ENCODE measurements at places on chromosomes 1 and 21.

- DNase-seq: peak; percentile 44
Measured at GRCh38 chr1:178310685-178311105, 186.1 kb downstream of the CLEC20A start.

- DNase-seq: no peak
Measured at GRCh38 chr1:48190881-48191280, 31.6 kb upstream of the SLC5A9 start.

DNA sequence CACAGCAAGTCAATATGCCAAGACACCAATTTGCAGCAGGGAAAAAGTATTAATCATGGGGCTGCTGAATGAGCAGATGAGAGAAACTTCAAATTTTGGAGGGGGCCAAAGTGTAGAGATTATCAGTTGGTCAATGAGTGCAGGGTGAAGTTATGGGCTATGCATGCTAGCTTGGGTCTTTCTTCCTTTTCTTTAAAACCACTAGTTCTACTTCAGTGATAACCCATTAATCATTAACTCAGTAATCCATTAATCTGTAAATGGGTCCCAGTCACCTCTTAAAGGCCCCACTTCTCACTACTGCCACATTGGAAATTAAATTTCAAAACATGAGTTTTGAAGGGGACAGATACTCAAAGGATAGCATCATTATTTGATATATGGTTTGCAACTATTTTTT, 688.6 kb upstream of the ADGRL4 start:
- DNase-seq: no peak

DNA sequence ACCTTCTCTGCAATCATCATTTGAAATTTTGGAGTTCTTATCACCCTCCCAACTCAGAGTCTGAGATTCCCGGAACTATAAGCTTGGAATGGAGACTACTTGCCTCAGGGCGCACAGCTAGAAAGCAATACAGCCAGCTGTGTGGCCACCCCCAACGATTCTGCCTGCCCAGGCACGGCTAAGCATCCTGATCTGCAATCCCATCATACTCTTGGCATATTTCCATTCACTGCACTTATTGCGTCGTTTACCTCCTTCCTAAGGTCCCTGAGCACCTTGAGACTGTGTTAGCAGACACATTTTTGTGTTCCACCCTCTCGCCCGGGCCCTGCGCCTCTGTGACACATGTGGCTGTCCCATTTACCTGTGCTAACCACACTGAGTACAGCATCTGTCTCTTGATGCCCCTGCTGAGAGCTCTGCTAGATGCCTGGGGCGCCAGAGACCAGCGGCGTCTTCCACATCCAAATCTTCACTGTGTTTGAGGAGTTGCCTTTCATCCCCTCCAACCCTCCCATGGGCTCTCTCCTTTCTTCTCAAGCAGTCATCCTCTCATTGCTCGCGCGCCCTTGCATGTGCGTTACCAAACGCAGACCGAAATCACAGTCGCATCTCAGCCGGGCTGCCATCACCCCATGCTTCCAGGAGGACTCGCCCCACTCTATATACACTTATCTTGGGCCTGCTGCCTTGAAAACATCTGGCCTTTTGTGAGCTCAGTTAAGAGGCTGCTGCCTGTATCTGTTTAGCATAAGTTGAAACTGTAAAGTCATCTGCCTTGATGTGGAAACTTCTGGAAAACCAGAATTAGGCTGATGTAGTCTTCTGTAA, 3.5 kb upstream of the CLDN19 start:
- no peak for DNase-seq

DNA sequence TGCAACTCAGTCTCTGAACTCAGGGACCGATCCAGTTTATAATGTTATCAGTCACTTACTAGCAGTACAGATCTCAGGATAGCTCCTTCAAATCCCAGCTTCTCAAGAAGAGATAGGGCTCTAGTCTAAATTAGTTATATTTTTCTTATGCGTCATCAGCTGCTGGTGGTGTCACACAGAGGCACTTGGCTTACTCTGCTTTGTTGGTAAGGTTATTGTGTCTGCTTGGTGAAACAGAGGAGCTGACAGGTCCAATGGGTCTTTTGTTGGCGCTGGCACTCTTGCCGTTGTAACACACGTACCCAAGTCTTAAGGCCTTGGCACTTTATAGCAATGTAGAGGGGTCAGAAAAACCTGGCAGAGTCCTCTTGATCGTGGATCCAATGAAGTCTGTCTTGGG, 12.2 kb downstream of the TOR1AIP2 start:
- no peak for DNase-seq

All from GM12865 (cell line).